Testis (tissue), 5 donors: ENCODE measurements at places on chromosomes 3 and 15. TPM values are rescaled to one million over a fixed set of nuclear protein-coding genes. Genes with fewer than 3 reads are reported as not detected.

DNA sequence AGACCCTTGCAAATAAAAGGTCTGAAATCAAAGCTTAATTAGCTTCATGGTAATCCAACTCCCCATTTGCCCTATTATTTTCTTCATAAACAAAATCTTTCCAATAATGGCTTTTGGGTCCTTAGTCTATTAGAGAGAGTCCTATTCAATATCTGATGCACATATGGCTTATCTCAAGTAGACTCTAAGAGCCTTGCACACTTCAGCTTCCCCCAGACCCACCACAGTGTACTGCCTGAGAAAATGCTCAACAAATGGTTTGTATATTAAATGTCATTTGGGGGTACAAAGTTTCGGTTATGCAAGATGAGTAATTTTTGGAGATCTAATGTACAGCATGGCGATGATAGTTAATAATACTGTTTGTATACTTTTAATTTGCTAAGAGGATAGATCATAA, 28.9 kb downstream of the FSTL1 start:
- no peaks in the 10 kb centered on the region for H3K27me3 ChIP-seq
- no peak overlapping the region for H3K4me3 ChIP-seq
- H3K36me3 ChIP-seq: no peaks in the 10 kb centered on the region
- DNase-seq: no peak
- H3K4me1 ChIP-seq: peaks cover 43% of the 10 kb centered on the region

- no peak overlapping the region for H3K27ac ChIP-seq
- DNase-seq: peak; percentile 54
- no peaks in the 10 kb centered on the region for H3K4me1 ChIP-seq
- H3K36me3 ChIP-seq: no peaks in the 10 kb centered on the region
- H3K4me3 ChIP-seq: no peak overlapping the region
These were observed 43.2 kb upstream of the INSYN1 start for GRCh38 chr15:73796331-73796831.

Gene C3orf20
- total RNA-seq: 3.8 TPM

Gene CNTN6
- 0.31 TPM for total RNA-seq

DNA sequence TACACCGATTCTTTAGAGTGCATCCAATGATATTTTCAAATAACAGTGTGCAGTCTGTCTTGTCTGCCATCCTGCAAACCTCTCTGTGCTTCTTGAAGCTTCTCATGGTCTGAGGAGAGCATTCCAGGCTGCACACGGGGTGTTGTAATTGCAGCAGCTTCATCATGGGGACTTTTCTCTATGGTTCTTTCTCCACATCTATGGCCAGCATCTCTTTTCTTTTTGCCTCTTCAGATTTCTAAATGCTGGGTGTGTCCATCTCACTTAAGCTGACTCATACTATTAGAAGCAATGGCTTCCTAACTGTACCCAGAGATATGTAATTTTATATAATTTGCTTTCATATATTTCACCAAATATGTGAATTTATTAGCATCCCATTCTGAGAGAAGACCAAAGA, 63.8 kb upstream of the EPHB3 start:
- no peak overlapping the region for H3K4me3 ChIP-seq
- no peak for DNase-seq
- no peaks in the 10 kb centered on the region for H3K36me3 ChIP-seq
- no peak overlapping the region for H3K27ac ChIP-seq

DNA sequence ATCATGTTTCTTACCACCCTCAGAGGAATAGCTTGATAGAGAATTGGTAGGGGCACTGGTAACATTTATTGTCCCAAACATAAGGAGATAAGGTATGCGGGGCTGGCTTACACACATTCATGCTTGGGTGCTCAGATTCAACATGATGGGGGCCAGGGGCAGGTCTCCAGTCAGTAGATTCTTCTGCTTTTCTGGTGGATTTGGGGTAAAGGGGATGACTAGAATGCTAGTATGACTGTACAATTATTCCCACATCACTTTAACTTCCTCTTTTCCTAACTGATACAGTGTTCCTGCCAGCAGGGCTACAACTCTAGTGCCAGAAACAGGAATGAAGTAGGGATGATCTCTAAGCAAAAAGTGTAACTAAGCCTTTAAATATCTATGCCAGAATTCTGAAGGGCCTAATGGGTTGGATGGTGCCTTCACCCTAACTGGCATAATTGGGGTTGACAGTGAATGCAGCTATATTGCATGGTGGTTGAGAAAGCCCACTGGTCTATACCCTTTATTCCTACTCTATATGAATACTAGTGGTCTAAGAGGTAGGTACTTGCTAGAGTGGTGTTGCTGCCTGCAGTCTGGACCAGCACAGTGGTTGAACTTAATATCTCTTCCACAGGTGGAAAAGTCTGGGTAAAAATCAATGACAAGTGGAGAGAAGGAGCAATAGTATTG, 117.4 kb downstream of the IL12A start:
- H3K27me3 ChIP-seq: no peaks in the 10 kb centered on the region
- no peak for DNase-seq
- no peaks in the 10 kb centered on the region for H3K4me1 ChIP-seq
- H3K36me3 ChIP-seq: no peaks in the 10 kb centered on the region

DNA sequence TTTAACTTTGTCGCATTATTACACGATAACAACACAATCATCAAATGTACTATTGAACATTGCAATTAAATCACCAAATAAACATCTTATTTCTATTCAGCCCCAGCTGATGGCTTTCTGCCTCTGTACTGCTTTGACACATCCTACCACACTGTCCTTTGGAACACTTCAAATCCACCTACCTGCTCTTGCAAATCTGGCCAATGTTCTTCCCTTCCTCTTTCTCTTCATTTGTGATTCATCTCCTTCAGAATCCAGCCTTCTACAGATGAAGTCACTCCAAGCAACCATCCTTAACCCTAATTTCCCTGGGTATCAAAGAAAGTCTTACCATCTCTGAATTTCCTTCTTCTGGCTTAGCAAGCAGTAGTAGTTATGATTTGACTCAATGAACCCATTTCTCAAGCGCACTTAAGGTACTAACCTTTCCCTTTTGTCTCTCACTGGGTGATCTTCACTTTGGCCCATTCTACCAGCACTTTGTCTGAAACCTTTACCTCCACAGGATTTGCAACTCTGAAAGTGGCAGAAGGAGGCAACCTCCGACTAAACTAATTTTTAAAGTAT, 502.9 kb downstream of the FOXP1 start:
- no peaks in the 10 kb centered on the region for H3K27me3 ChIP-seq
- no peak overlapping the region for H3K27ac ChIP-seq
- H3K36me3 ChIP-seq: no peaks in the 10 kb centered on the region
- DNase-seq: no peak

DNA sequence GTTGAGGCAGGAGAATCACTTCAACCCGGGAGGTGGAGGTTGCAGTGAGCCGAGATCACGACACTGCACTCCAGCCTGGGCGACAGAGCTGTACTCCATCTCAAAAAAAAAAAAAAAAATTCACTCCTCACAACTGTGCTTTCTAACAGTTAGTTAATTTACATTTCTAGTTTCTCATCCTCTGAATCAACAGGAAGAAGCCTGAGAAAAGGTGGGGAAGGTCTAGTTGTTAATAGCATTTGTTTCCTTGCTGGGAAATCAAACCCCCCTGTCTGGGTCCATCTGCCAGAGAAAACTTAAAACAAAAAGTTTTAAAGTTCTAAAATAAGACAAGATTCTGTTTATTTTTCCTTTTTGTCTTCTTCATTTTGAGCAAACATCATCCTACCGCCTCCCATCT, 62.3 kb downstream of the TMEM39A start:
- H3K4me1 ChIP-seq: no peaks in the 10 kb centered on the region
- H3K27me3 ChIP-seq: no peaks in the 10 kb centered on the region
- H3K4me3 ChIP-seq: no peak overlapping the region
- no peaks in the 10 kb centered on the region for H3K36me3 ChIP-seq
- DNase-seq: no peak

Gene BDH1
- 12.8 TPM for total RNA-seq

GRCh38 chr3:189282189-189282588, 110.4 kb downstream of the TPRG1 start:
- no peaks in the 10 kb centered on the region for H3K4me1 ChIP-seq
- H3K27ac ChIP-seq: no peak overlapping the region
- no peaks in the 10 kb centered on the region for H3K36me3 ChIP-seq
- H3K27me3 ChIP-seq: no peaks in the 10 kb centered on the region
- no peak overlapping the region for H3K4me3 ChIP-seq
- DNase-seq: no peak

DNA sequence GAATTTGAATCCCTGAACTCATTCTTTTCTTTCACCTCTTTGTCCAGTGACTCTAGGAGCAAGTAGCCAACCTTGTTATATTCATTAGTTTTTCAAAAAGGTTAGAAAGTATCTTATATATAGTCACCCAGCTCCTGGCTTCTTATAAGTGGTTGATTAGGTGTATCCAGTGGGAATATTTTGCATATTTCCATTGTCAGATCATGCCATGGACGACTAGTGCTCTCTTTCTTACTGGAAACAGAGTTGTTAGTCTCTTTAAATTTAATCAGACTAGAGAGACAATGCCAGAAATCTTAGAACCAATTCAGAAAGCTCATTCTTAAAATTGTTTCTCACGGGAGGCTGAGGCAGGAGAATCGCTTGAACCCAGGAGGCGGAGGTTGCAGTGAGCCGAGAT, 73.4 kb downstream of the CHRD start:
- no peaks in the 10 kb centered on the region for H3K4me1 ChIP-seq
- no peak overlapping the region for H3K27ac ChIP-seq
- H3K36me3 ChIP-seq: no peaks in the 10 kb centered on the region
- no peak for DNase-seq

Gene PHLDB2
- 16.5 TPM for total RNA-seq

Gene SLC2A2
- total RNA-seq: not detected

DNA sequence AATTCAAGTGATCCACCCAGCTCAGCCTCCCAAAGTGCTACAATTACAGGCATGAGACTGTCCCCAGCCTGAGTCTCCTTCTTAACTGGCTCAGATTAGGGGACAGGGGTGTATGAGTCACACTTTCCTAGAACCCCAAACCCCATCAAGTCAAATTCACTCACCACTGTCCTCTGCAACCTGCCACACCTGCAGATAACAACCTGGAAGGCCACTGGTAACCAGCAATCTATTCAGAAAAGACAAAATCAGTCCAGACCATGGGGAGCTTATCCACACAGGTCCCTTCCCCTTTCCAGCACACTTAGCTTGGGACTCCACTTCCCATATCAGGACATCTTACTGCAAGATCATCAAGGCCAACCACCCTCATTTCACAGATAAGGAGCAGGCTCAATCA, 6.4 kb downstream of the WDR73 start:
- H3K27ac ChIP-seq: no peak overlapping the region
- no peak for DNase-seq
- no peaks in the 10 kb centered on the region for H3K27me3 ChIP-seq

DNA sequence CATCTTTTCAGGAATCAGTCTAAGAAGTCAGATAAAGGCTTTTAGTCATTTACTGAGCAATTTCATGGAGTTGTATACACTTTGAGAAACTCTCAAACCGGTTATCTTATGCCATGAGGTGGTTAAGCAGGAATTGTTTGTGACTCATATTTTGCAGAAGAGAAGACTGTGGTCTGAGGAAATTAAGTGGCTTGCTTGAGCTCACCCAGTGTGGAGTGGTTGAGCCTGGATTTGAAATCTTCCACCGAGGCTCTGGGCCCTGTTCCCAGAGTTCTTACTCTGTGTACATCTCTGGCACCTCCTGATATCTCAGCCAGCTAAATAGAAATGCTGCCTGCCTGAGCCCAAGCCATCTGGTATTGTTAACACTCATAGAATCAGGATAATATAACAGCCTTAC, 37.8 kb upstream of the BCL6 start:
- no peaks in the 10 kb centered on the region for H3K36me3 ChIP-seq
- H3K27me3 ChIP-seq: no peaks in the 10 kb centered on the region
- no peaks in the 10 kb centered on the region for H3K4me1 ChIP-seq

Gene GP9
- total RNA-seq: 1.4 TPM

- H3K27me3 ChIP-seq: no peaks in the 10 kb centered on the region
- no peak overlapping the region for H3K4me3 ChIP-seq
- no peak for DNase-seq
- H3K4me1 ChIP-seq: no peaks in the 10 kb centered on the region
- H3K27ac ChIP-seq: no peak overlapping the region
These were observed 92.7 kb downstream of the MYLK start for GRCh38 chr3:123791417-123791816.

- H3K27me3 ChIP-seq: no peaks in the 10 kb centered on the region
- H3K36me3 ChIP-seq: no peaks in the 10 kb centered on the region
- DNase-seq: peak; percentile 90
- peak overlapping the region; percentile 51 for H3K27ac ChIP-seq
- no peak overlapping the region for H3K4me3 ChIP-seq
These were observed 69.9 kb downstream of the SEC22A start for GRCh38 chr3:123271466-123272159.

DNA sequence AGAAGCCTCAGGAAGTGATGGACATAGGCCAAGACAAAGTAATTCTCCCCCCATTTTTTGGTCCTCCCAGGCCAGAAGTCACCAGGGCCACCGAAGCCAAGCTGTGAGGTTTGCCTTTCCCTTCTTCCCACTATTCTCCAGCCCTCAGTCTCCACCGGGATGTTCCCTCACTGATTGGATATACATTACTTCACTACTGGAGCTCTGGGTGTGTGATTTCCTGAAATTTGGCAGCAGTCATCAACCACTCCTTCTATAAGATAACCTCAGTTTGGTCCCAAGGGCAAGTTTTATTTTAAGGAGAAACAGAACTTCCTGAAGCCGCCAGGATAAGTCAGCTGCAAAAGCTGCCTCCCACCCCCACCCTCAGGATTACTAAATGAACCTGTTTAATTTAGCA, 11.3 kb downstream of the SLCO2A1 start:
- H3K4me3 ChIP-seq: no peak overlapping the region
- H3K36me3 ChIP-seq: no peaks in the 10 kb centered on the region
- H3K27ac ChIP-seq: no peak overlapping the region
- DNase-seq: no peak

DNA sequence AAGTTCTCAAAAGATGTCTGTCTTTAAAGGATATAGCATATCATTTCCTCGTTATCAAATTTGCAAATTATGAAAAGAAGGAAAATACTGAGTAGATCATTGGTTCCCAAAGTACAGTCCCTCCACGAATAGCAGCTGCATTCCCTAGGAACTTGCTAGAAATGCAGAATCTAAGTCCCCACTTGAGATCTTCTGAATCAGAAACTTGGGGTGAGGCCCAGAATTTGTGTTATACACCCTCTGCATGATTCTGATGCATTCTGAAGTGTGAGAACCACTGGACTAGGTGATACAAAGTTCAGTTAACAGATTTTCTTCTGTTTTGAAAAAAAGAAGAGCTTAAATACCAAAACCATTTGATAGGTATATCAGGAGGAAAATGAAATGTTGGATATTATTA, 77.1 kb downstream of the SLC25A26 start:
- H3K36me3 ChIP-seq: no peaks in the 10 kb centered on the region
- H3K27ac ChIP-seq: no peak overlapping the region
- no peak for DNase-seq
- H3K27me3 ChIP-seq: no peaks in the 10 kb centered on the region
- H3K4me3 ChIP-seq: no peak overlapping the region
- H3K4me1 ChIP-seq: no peaks in the 10 kb centered on the region

Gene MST1R
- 11.2 TPM for total RNA-seq

- no peaks in the 10 kb centered on the region for H3K36me3 ChIP-seq
- no peaks in the 10 kb centered on the region for H3K4me1 ChIP-seq
- no peaks in the 10 kb centered on the region for H3K27me3 ChIP-seq
These were observed 23.6 kb upstream of the TRIM59 start for GRCh38 chr3:160473221-160473620.

Gene CCR3
- total RNA-seq: not detected

GRCh38 chr3:165920984-165921383, 83.8 kb upstream of the BCHE start:
- no peaks in the 10 kb centered on the region for H3K27me3 ChIP-seq
- no peak for DNase-seq
- H3K36me3 ChIP-seq: no peaks in the 10 kb centered on the region
- no peak overlapping the region for H3K27ac ChIP-seq
- H3K4me3 ChIP-seq: no peak overlapping the region
- H3K4me1 ChIP-seq: no peaks in the 10 kb centered on the region

GRCh38 chr15:31352911-31353811, 26.5 kb downstream of the KLF13 start:
- no peaks in the 10 kb centered on the region for H3K27me3 ChIP-seq
- no peak overlapping the region for H3K4me3 ChIP-seq
- H3K36me3 ChIP-seq: no peaks in the 10 kb centered on the region
- peak overlapping the region; percentile 91 for H3K27ac ChIP-seq

Gene ADAMTS17
- total RNA-seq: 17.8 TPM
